ENCODE measurements at places on chromosomes 16 and 17.
A peak's percentile ranks its signal among the peaks of the same experiment; 100 is the strongest.

DNA sequence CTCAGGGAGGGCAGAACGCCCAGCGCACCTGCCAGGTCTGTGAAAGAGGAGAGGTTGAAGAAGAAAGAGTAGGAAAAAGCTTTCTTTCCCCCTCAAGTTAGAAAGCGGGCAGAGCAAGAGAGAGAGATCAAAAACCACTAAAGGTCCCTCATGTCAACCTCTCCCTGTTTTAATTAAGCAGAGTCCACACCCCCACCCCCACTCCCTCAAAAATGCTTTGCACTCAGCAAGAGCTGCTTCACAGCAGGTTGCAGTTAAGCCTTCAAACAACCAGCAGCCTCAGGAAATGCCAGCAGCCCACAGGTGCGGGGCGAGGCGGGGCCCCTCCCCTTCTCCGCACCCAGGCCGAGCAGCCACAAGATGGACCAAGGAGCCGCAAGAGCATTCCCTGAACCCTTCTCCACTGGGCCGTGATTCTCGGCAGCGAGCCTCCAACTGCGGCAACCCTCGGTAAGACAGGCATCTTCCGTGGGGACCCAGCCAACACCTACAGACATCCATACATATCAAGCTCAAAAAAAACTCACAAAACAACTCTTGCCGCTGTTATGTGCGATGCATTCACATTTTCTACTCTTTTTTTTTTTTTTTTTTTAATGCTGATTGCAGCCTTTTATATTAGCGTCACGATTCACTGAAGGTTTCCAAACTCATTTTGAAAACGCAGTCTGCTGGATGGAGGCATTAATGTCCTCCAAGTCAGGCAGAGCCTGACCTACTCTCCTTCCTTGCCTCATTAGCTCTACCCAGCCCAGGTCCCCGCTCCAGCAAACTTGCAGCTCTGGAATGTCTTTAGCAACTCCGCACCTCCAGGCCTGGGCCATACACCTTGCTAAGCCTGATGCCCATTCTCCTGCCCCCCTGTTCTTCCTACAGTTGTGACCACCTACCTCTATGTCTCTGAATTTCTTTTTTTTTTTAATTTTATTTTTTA is 66.1 kb downstream of the AXIN2 start:
- no peak for DNase-seq

DNA sequence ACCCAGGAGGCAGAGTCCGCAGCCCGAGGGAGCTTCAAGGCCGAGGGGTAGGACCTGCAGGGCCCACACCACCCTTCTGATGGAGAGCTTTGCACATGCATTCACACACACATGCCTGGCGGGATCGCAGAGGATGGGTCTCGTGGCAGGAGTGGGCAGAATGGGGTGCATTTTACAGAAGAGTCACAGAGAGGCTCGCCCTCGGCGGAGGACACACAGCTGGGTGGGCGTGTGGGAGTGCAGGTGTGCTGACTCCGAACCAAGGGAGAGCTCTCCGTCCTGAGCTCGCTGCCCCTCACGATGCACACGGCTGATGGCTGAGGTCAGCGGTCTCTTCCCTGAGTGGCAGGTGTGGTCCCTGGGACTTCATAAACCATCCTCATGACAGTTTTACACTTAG is 96.8 kb upstream of the CBX4 start:
- DNase-seq: no peak

- DNase-seq: no peak
Observed at GRCh38 chr17:8964801-8965393, 610 bp downstream of the PIK3R5 start.

GRCh38 chr16:23803591-23804123 is 32.1 kb upstream of the PRKCB start:
- peak; percentile 29 for DNase-seq

DNA sequence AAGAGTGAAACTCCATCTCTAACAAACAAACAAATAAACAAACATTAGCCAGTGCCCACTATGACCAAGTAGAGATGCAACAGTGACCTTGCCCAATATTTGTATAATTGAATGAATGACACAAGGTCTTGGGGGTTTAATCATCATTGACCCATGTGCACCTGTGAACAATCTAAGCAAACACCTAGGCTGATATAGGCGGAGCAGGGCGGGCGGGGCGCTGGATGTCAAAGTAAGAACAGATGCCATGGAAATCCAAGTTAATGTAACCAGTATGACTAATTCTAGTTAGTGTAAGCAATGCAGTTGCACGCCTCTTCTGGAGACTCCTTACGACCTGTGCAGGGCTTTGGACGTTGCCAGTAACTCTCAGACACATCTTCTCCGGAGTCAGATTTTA is 17.6 kb downstream of the RCVRN start:
- DNase-seq: no peak

DNA sequence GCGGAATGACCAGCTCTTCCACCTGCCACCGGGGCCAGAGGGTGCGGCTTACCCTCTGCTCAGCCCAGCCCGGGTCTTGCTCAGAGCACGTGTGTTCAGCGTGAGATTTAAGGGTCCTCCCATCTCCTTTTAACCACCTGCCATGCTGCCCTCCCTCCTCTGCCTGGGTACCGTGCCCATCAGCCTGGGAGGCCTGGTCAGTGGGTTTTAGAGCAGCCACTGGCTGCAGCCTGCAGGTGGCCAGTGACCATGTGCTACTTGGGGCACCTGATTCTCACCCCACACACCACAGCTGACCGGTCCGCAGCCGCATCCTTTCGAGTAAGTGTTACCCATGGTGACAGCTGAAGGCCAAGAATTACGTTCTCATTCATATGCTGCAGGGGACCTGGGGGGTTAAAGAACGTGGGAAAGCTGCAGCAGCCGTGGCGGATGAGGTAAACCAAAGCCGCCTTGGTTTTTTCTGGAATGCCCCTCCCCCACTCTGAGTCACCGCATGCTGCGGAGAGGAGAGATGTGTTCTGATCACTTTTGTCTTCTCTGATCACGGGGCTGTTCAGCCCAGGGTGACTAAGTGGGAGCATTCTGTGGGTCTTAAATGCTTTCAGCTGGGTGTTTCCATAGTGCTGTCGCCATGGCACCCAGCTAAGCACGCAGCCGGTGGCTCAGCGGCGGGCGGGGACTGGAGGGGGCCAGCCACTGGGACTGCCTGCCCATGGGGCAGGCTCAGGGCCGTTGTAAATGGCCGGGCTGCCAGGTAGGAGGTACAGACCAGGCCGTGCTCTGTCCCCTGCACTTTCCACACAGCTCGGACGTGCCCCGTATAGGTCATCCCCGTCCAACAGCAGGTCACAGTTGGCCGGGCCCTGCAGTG is 59.8 kb downstream of the BAIAP2 start:
- DNase-seq: no peak

DNA sequence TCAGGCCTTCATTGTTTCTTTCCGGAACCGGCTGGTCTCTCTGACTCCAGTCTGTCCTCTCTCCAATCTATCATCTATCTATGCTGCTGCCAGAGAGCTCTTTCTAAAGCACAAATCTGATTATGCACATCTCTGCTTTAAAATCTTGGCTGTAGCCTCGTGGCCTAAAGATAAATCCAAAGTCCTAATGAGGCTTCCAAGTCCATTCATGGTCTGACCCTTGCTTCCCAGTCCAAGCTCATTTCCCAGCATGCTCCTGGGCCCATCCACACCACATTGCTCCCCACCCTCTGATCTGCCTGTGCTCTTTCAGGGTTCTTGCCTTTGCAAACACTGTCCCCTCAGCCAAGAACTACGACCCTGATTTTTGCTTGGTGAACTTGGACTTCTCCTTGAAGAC is 21.5 kb upstream of the PHB1 start:
- DNase-seq: no peak

DNA sequence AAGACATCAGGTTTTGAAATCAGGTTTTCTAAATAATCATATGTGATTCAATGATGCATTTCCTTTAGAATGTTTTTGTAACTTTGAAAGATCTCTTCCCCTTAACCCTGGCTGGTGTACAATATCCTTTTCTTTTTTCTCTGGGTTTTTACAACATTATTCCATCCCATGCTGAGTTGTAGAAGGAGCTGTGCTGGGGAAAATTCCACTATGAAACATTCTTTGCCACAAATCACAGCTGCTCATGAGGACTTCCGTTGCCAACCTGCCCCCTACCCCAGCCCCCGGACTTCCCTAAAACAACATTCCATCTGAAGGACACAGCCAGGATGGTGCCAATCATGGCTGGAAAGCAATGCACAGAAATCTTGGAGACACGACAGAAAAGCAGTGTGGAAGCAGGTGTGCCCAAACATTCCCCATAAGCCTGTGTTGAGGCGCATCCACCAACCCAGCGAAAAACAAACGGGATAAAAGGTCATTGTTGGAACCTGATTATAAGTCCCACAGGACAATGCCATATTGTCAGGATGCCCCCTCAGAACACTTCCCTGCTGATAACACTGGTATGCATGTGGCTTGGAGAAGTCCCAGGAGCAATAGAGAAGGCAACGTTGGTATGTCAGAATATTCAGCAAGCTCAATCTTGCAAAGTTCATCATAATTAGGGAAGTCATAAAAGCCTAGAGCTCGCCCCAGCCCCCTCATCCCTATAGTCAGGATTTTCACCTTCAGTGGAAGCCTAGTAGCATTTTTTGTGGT is 475.0 kb downstream of the HS3ST3B1 start:
- no peak for DNase-seq

GRCh38 chr17:72183194-72183685 is 62.4 kb downstream of the SOX9 start:
- DNase-seq: no peak

DNA sequence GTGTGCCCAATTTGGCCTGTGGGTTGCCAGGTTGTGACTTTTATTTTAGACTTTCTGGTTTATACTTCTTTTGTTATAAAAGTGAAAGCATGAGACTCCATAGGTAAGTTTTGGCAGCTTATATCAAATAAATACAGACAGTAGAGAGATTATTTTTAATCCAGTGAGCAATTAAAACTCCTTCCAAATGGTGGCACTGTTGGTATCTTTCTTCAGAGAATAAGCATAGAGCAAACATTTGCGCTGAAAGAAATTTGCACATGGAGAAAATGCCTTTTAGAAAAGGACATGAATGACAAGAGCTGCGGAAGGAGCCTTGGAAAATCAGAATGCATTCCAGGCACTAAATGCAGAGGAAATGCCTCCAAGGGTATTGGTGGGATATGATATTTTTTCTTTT is 46.1 kb upstream of the DNAJA2 start:
- no peak for DNase-seq

GRCh38 chr17:5422505-5422904 is 2.5 kb downstream of the RPAIN start:
- no peak for DNase-seq

DNA sequence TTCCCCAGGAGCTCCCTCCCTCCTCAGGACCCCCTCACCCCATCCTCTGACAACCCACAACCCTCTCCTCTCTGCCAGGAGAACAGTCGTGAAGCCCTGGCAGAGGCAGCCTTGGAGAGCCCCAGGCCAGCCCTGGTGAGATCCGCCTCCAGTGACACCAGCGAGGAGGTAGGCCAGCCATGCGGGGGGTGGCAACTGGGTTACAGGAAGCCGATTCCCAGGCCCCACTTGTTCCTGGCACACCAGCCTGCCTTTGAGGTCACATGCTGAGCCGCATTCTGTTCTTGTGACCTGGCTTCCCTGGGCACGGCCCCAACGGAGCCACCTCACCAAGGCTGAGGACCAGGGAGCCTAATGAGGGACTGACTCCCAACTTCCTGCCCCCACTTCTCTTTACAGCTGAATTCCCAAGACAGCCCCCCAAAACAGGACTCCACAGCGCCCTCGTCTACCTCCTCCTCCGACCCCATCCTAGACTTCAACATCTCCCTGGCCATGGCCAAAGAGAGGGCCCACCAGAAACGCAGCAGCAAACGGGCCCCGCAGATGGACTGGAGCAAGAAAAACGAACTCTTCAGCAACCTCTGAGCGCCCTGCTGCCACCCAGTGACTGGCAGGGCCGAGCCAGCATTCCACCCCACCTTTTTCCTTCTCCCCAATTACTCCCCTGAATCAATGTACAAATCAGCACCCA is 7.9 kb downstream of the NAT9 start:
- DNase-seq: peak; percentile 86

DNA sequence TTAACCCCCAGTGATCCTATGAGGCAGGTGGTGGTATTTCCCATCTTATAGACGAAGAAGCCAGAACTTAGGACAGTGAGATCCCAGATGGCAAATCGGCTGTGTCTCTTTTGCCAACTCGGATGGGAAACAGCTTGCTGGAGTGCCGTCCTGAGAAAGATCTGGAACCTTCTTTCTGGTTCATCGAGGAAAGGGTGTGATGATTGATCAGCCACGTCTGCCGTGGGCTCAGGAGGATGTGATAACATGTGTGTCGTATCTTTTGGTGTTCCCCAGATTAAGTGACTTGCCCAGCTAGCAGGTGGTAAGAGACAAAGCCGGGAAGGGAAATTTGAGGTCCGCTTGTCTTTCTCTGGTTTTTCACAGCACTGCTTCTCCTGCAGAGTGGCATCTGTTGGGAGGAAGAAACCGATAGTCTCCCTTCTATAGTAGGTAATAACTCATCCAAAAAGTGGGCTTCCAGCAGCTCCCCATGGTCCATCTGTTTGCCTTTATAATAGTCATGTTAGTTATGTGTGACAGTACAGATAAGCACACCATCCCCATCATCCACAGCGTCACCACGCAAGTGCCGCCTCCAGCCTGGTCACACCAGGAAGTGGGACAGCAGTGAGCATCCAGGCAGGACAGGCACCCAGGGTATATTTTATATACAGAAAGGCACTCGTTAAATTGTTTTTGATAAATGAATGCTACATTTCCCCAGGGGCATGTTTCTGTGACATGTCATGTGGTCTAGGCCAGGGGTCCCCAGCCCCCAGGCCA is 175.5 kb downstream of the KATNIP start:
- DNase-seq: peak; percentile 61

DNA sequence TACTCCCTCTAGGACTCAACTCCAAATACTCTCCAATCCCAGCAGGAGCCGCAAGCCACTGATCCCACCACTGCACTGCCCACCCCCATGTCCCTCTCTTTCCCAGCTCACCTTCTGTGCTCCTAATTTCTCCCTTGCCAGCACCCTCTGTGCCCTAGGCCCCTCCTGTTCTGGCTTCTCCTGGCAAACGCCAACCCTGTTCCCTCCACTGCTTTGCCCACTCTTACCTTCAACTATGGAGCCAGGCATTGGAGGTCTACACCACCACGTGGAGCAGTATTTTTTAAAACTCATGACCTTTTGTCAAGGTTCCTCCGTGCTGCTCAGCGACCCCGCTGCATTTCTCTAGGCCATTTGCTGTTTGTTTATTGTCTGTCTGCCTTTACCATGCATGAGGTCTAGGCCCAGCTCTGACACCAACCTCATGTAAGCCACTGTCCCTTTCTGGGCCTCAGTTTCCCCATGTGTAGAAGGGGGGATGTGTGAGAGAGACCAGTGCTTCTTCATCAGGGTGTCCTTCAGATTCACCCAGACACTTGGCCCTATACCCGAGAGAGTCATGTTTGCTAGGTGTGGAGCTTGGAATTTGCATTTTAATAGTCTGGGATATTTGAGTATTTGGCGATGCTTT is 4.6 kb downstream of the CCDC102A start:
- DNase-seq: no peak

GRCh38 chr16:81349608-81350305 is 35.0 kb downstream of the GAN start:
- no peak for DNase-seq

GRCh38 chr17:5526821-5527598 is 40.6 kb downstream of the MIS12 start:
- DNase-seq: no peak
